SK-N-MC (cell line): ENCODE measurements at places on chromosomes 12 and 14.

GRCh38 chr14:36057452-36058116 lies 118.9 kb downstream of the PTCSC3 start:
- no peak for DNase-seq

DNA sequence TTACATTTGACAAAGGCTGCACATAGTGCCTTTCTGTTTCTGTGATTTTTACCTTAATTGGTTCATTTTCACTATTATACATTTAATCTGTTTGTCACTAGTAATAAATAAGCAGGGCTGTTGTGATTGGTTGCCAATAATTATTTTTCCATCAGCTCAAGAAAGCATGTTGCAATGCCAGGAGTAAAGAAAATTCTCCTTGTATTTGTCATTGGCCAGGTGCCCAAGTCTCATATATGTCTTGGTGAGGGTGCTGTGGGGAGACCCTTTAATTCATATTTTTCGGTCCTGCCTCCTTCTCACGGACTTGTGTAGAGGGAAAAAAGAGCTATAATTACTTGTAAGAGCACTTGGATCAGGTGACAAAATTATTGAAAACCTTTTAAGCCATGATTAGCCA lies 108.0 kb downstream of the KITLG start:
- DNase-seq: no peak

GRCh38 chr12:46131732-46132469 lies 136.9 kb downstream of the SLC38A1 start:
- DNase-seq: no peak

DNA sequence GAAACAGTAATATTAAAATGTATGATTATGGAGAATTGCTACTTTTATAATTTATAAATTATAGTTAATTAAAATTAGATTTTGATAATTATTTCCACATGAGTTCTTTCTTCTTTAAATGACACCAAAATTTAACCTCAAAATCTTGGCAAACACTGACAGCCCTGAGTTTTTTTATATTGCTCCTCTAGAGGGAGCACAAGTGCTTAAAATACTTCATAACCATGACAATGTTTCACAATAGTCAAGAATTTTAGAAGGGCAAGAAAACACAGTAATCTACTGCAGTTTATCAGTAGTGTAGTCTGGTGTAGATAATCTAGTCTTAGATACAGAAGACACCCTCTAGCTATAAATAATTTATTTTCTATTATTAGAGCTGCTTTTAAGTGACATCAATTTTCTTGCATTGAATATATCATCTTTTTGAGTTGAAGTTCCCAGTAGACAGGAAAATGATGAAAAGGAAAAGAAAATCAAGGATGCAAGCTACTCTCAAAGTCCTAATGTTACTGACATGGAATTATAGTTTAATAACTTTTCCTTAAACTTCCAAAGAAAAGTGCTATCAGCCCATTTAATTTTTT lies 14.3 kb upstream of the PTGER2 start:
- DNase-seq: peak; percentile 12

- DNase-seq: no peak
Observed at GRCh38 chr12:116162071-116162470, 115.4 kb downstream of the MED13L start.
